ENCODE measurements at places on chromosomes 3 and 15. TPM values are rescaled to one million over a fixed set of nuclear protein-coding genes. Genes with fewer than 3 reads are reported as not detected.

Gene KIF23
- 4.6 TPM for total RNA-seq

Gene ATP6V1A
- 70.1 TPM for total RNA-seq

Gene TMEM212
- not detected for total RNA-seq

Gene STRC
- total RNA-seq, result 0.72 TPM

Gene DET1
- total RNA-seq, result 2.3 TPM

Gene DLL4
- total RNA-seq, result under 0.01 TPM

Gene PP2D1
- not detected for total RNA-seq

Gene CYP1A2
- not detected for total RNA-seq

Gene GOLGA8S
- not detected for total RNA-seq

Gene CISH
- total RNA-seq, result 1.3 TPM

Gene KNG1
- total RNA-seq, result not detected

Gene SEMA6D
- 1.7 TPM for total RNA-seq

Gene SYNPR
- total RNA-seq, result not detected

Gene CCDC14
- total RNA-seq, result 11.6 TPM

Gene MTHFS
- 21.3 TPM for total RNA-seq

Gene SMCO1
- not detected for total RNA-seq

Gene USP50
- not detected for total RNA-seq

Gene TBCCD1
- 9.4 TPM for total RNA-seq

Gene AGTR1
- not detected for total RNA-seq

Gene KCTD6
- 3.4 TPM for total RNA-seq

Gene HTR3E
- total RNA-seq, result not detected

Gene DCBLD2
- 88.0 TPM for total RNA-seq

Gene FETUB
- total RNA-seq, result not detected

Gene MUSTN1
- not detected for total RNA-seq

Gene GCSAM
- 0.48 TPM for total RNA-seq

Gene CHST2
- 2.1 TPM for total RNA-seq

Gene TGM4
- 0.48 TPM for total RNA-seq

Gene ITIH1
- not detected for total RNA-seq

Gene LYZL4
- not detected for total RNA-seq
